ENCODE measurements at places on chromosomes 7 and 10.
A peak's percentile ranks its signal among the peaks of the same experiment; 100 is the strongest.

DNA sequence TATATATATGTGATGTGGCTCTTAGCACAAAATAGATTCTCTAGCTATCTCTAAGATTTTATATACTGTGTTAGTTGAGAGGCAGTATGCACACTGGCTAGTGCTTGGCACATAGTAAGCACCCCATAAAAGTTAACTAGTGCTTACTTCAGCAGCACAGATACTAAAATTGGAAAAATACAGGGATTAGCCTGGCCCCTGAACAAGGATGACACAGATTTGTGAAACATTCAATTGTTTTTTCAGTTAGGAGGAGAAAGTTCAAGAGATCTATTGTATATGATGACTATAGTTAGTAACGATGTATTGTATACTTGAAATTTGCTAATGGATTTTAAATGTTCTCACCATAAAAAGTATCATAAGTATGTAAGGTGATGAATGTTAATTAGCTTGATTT is 78.3 kb upstream of the LRRC17 start:
- no peak for DNase-seq

- no peak for DNase-seq
Observed at GRCh38 chr10:35875016-35875676, 233.1 kb upstream of the FZD8 start.

DNA sequence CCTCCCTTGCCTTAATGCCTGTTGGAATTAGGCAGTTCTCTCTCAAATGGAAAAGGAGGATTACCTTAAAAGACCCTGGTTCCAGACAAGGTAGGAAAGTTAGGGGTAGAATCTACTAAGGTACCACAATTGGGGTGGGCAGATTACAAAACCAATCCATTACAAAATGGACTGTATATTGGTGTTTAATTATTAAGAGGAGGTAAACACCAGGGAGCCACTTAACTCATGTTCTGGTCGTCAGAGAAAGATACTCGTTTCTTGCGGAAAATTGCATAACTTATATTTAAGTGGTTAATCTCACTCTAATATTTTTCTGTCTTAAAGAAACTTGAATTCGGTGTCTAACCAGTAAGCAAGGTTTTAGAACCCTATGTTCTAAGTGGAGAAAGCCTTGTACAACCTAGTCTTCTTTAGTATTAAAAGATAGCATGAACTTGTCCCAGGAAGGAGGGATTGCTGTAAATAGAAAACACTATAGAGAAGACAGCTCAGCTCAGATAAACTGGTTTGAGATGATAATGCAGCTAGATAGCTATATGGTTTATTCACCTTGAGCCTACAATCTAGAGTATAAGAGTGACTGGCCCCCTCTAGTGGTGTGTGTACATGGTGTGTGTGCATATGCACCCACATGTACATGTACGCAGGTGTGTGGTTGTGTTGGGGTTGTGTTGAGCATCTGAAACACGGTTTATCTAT is 58.0 kb upstream of the STRIP2 start:
- DNase-seq: no peak

DNA sequence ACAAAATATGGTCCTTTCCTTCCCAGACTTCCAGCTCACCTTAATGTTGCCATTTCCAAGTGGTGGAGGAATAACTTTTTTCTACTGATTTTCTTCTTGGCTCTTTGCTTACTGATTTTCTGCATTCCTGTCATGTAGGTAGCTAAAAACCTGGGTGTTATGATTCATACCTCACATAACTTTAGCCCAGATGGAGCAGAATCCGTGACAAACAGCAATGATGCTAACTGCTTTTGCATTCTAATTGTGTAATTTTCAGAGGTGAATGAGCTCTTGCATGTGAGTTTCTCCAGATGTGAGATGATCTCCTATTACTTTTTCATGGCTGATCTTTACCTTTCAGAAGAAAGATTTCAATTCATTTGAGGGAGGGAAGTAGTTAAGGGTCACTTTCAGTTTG is 43.4 kb downstream of the WDR11 start:
- no peak for DNase-seq

GRCh38 chr10:25745976-25746375 is 188.1 kb upstream of the MYO3A start:
- no peak for DNase-seq

GRCh38 chr7:158811461-158811860 is 17.8 kb downstream of the ESYT2 start:
- no peak for DNase-seq

DNA sequence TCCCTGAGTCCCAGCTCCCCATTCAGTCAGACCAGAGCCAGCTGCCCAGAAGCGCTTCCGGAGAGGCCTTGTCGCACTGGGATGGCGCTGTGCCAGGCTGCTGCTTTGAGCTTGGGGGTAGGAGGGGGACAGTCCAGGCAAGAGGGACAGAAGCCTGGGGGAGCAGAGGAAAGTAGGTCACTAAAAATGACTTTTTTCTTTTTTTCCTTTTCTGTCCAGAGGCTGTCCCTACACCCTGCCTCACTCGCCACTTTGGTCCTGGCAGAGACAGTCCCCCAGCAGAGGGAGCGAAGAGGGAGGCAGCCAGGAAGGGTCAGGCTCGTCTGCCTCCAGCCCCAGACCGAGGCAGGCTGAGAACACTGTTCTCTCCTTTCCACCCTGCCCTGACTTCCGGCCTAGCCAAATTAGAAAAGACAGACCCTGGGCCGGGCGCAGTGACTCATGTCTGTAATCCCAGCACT is 15.8 kb upstream of the TRIM8 start:
- peak; percentile 56 for DNase-seq

DNA sequence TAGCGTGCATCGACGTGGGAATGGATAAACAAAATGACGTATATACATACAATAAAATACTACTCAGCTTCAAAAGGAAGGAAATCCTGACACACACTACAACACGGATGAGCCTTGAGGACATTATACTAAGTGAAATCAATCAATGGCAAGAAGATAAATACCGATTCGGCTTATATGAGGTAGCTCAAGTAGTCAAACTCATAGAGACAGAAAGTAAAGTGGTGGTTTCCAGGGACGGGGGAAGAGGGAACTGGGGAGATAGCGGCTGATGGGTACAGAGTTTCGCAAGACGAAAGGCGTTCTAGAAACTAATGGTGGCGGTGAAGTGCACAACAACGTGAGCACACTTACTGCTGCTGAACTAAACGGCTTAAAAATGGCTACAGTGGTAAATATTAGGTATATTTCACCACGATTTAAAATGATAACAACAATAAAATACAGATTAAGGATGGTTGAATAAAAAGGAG is 516.7 kb downstream of the PARD3 start:
- no peak for DNase-seq

All from frontal cortex (tissue), 4 donors.